Activated CD4-positive, CD25-positive, alpha-beta regulatory T cell treated with anti-CD3 and anti-CD28 coated beads, Interleukin-2, amount 50 U/mL, for 24 hours (primary cell): ENCODE measurements at places on chromosomes 6 and 20.

DNA sequence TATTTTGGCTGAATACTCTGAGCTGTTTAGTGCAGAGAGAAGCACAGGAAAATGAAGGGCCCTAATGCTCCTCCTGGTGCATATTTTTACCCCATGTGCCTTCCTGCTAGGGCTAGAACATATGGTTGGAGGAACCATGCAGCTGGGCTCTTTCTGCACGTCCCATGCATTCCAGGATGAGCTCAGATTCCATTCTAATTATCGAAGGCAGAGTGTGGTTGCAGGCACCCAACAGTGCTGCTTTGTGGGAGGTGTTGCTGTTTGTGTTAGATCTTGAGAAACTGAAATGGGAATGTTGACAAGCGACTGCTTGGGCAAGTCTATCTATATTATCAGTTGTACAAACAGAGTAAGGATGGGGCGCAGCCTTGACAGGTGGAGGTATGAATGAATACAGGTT lies 419.5 kb downstream of the DHX35 start:
- no peak for ATAC-seq

GRCh38 chr20:3900187-3900604 lies 11.0 kb downstream of the PANK2 start:
- peak; percentile 36 for ATAC-seq

- no peak for ATAC-seq
Observed at GRCh38 chr6:142242269-142242668, 59.5 kb upstream of the ADGRG6 start.

- ATAC-seq = no peak
Observed at GRCh38 chr6:43173591-43174262, 2.7 kb downstream of the SRF start.

GRCh38 chr20:33875055-33875454 lies 63.9 kb downstream of the CHMP4B start:
- no peak for ATAC-seq

- ATAC-seq = no peak
Observed at GRCh38 chr6:30042914-30043313, 18.2 kb upstream of the POLR1H start.
